NCI-H2227 treated with DMSO at 0.1 percent for 48 hours (cell line): ENCODE measurements at places on chromosomes 16 and 17.

DNA sequence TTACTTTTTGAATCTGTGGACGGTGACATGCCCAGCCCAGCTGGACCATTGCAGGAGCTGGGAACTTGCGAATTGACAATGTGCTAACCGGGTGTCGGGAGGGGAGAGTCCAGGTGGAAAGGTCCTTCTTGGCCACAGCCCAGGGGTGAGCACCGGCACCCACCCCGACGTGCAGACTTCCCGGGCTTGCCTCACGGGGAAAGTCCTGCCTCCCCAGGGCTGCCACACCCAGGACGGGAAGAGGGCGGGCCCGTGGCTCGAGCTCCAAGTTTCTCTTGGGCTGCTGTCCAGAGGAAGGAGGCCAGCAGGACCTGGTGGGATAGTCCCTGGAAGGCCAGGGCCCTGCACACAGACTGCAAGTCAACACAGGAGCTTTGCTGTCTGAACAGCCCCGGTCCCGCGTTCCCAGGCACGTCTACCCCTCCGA is 17.7 kb downstream of the CARD14 start:
- no peak for DNase-seq

- DNase-seq, result no peak
Measured at GRCh38 chr17:28367641-28368305, 2.3 kb downstream of the VTN start.

GRCh38 chr17:7742729-7743128 is 25.2 kb downstream of the DNAH2 start:
- DNase-seq, result no peak

DNA sequence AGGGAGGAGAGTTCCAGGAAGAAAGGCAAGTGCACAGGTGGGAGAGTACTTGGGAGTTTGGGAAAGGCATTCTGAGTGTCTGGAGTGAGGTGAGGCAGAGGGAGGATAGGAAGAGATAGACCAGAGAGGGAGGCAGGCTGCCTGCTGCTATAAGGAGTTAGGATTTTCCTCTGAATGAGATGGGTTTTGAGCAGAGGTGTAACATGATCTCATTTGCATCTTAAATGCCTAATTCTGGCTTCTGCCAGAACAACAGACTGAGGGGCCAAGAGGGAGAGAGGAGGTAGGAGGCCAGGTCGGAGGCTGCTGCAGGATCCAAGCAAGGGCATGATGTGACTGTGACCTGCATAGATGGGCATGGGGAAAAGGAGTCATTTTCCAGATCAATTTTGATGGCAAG is 31.5 kb upstream of the IRX6 start:
- no peak for DNase-seq

GRCh38 chr16:56421313-56421712 is 4.0 kb downstream of the AMFR start:
- no peak for DNase-seq

DNA sequence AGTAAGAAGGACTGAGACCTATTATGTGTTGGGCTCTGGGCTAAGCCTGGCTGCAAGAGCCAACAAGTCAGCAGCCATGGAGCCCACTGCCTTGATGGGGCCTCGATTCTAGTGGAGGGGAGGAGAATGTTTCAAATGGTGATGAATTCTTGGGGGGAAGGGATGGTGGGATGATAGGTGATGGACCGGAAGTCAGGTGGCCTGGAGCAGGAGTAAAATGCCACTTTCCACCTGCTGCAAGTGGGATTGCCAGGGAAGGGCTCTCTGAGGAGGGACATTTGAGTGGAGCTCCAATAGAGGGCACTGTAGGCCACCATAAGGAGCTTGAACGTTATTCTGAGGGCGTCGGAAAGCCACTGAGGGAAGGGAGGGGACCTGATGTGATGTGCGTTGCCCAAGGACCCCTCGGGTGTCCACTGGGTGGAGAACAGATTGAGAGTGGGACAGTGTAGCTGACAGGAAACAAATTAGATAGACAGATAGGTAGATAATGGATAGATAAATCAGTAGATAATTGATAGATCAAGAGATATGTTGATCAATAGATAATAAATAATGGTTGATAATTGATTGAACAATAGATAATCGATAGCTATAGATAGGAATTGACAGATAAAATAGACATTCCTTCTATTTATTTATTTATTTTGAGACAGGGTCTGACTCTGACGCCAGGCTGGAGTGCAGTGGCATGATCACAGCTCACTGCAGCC is 18.2 kb upstream of the NXPH3 start:
- DNase-seq, result peak; percentile 52

DNA sequence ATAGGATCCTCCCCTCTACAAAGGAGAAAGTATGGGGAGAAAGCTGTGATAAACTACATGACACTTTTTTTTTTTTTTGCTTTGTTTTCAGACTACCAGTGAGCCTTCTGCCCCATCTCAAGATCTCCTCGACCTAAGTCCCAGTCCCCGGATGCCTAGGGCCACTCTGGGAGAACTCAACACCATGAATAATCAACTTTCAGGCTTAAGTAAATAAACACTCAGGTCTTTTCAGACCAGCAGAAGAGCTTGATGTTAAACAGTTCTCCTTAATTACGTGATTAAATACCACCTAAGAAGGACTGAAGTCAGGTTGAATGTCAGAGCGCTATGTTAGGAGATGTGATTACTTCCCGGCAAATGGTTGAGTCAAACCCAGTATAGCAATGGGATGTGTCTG is 31.4 kb downstream of the COX11 start:
- DNase-seq, result no peak

DNA sequence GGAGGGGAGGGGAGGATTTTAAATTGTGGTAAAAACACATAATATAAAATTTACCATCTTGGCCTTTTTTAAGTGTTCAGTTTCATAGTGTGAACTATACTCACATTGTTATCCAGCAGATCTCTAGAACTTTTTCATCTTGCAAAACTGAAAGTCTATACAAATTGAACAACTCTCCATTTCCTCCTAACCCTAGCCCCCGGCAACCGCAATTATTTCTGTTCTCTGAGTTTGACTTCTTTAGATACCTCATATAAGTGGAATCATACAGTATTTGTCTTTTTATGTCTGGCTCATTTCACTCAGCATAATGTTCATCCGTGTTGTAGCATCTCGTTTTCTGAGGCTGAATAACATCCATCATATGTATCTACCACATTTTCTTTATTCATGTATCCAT is 30.0 kb upstream of the MRTFB start:
- no peak for DNase-seq

- DNase-seq, result no peak
Measured at GRCh38 chr17:78408476-78409050, 30.1 kb downstream of the PGS1 start.

- DNase-seq, result no peak
Measured at GRCh38 chr16:48501516-48502377, 108.2 kb downstream of the N4BP1 start.

DNA sequence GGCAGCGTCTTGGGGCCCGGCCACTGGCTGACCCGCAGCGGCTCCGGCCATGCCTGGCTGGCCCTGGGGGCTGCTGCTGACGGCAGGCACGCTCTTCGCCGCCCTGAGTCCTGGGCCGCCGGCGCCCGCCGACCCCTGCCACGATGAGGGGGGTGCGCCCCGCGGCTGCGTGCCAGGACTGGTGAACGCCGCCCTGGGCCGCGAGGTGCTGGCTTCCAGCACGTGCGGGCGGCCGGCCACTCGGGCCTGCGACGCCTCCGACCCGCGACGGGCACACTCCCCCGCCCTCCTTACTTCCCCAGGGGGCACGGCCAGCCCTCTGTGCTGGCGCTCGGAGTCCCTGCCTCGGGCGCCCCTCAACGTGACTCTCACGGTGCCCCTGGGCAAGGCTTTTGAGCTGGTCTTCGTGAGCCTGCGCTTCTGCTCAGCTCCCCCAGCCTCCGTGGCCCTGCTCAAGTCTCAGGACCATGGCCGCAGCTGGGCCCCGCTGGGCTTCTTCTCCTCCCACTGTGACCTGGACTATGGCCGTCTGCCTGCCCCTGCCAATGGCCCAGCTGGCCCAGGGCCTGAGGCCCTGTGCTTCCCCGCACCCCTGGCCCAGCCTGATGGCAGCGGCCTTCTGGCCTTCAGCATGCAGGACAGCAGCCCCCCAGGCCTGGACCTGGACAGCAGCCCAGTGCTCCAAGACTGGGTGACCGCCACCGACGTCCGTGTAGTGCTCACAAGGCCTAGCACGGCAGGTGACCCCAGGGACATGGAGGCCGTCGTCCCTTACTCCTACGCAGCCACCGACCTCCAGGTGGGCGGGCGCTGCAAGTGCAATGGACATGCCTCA is 773 bp downstream of the NTN3 start:
- DNase-seq, result no peak

DNA sequence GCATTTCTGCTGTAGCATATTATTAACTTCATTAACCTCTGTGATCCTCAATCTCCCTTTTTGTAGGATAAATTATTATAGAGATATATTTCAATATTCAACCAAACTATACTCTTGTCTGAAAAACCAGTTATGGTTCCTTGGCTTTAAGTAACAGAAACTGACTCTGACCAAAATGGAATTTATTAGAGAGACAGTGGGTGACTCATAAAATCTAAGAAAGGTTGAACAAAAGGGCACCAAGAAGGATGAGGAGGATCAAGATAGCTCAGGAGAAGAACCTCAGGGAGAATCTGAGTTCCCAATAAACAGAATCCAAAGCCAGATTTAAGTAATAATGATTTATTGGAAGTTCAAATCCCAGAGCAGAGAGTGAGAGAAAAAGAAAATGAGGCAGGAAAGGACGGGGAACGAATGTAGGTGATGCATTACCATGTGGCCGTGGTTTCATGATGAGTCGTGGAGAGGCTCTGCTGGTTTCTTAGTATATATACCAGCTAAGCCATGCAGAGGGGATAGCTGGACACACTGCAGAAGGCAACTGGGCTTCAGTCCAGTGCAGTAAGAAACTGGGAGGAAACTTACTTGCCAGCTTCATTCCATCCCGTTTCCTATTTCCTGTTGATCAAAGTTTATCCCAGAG is 151.5 kb upstream of the GOT2 start:
- DNase-seq, result no peak

GRCh38 chr16:79069121-79069520 is 531.4 kb downstream of the MAF start:
- no peak for DNase-seq

- DNase-seq, result no peak
Measured at GRCh38 chr16:55542459-55543082, 23.9 kb upstream of the CAPNS2 start.
